NCI-H2107 (cell line): ENCODE measurements at places on chromosomes 12 and 14.

- DNase-seq, result no peak
These were observed 205.4 kb upstream of the FKBP4 start for GRCh38 chr12:2589381-2589780.

- no peak for DNase-seq
These were observed 51.0 kb downstream of the SSH1 start for GRCh38 chr12:108806346-108806745.

- DNase-seq, result no peak
These were observed 91.7 kb upstream of the FUT8 start for GRCh38 chr14:65320661-65321308.

GRCh38 chr12:41465526-41465925 lies 277.4 kb downstream of the PDZRN4 start:
- DNase-seq, result no peak

DNA sequence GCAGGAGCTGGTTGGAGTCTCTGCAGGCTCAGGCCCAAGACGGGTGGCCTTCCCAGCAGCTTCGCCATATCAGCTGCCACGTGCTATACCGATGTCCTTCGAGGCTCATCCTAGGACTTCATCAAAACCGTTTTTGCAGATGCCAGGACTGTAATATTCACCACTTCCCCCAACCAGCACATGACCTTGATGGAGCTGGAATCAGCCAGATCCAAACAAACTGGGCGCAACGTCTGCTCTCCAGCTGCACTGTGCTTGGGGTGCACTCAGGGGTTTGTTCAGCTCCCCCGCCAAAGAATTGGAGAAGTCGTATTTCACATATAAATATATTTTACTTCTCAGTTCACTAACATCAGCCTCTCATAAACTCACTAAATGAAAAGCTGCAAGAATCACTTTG lies 149.5 kb upstream of the DIO3 start:
- no peak for DNase-seq

DNA sequence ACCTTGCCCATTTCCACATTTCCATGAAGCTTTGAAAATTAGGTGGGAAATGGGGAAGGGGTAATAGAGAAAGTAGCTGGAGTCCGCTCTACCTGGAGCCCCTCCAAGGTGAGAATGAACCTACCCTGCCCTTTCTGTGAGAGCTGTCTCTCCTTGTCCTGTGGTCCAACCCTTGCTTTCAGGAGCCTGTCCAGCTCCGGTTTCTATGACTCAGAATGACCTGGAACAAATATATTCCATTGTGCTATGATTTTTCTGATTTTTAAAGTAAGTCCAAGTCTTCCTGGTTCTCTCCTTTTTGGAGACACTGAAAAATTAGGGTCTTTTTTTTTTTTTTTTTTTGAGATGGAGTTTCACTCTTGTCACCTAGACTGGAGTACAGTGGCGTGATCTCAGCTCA lies 89.1 kb upstream of the VASH1 start:
- DNase-seq, result no peak

DNA sequence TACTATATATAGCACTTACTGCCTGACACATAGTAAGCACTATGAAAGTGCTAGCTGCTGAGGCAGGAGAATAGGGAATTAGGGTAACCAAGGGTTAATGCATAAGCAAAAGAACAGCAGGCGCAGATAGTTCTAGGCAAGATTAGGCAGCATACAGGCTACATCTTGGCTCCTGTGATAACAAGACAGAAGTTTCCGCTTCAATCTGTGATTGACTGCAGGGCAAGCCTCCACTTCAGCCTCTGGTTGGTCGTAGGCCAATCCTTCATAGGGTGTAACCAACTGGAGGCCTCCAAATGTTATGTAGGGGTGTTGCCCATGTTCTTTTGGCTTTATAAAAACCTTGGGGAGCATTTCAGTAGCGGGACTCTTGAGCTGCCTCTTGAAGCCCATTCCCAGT lies 46.9 kb downstream of the KLHL28 start:
- DNase-seq, result no peak

DNA sequence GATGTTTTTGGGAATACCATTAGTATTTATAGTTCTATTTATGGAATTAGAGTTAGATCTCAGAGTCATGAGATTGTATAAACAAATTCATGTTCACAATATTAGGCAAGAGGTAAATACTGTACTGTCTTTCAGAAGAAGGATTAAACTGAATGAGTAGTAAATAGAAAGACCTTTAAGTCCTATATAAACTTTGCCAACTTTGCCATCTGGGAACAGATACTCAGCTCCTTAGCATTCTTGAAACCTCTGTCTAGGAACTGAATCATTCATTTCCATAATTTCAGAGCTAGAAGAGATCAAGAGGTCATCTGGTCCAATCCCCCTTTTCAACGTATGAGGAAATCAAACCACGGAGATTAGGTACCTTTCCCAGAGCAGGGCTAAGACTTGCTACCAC lies 141.1 kb downstream of the CAND1 start:
- no peak for DNase-seq

DNA sequence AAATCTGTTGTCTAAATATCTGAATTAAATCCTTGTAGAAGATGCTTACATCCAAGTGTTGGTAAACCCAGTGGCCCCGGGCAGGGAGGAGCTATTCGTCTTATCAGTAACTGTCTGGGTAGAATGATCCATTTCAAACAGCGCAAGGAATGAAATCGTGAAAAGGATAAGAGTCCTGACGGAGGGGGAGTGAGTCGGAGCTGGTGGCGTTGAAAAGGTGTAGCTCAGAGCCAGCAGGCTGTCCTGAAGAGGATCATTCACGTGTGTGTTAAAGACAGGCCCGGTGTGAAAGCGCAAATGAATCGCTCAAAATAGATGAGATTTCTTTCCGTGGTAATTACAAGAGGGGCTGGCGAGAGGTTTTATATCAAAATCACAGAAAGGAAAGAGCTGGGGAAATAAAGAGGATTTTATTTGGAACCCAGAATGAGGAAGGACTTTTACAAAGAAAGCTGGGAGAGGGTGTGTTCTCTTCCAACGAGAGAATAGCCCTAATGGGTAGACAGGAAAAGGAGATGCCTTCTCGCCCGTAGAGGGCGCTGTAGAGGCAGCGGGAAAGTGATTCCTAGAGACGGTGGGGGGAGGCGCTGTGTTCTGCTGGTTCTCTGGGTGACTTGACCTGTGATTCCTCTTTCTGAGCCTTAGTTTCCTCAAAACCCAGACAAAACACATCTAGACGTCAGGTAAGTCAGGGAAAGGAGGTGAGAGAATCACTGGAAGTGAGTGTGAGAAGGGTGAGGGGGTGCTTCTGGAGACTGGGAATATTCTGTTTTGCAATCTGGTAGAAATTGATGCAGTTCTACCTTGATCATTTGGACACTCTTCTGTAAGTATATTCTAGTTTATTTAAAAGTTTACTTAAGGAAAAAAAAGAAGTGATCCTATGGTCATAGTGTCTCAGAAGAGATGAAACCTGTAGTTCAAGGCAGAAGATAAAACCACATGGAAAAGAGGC lies 39.3 kb downstream of the SRRM4 start:
- DNase-seq, result no peak

- DNase-seq, result no peak
These were observed 7.9 kb downstream of the PPP1R12A start for GRCh38 chr12:79926951-79927350.

DNA sequence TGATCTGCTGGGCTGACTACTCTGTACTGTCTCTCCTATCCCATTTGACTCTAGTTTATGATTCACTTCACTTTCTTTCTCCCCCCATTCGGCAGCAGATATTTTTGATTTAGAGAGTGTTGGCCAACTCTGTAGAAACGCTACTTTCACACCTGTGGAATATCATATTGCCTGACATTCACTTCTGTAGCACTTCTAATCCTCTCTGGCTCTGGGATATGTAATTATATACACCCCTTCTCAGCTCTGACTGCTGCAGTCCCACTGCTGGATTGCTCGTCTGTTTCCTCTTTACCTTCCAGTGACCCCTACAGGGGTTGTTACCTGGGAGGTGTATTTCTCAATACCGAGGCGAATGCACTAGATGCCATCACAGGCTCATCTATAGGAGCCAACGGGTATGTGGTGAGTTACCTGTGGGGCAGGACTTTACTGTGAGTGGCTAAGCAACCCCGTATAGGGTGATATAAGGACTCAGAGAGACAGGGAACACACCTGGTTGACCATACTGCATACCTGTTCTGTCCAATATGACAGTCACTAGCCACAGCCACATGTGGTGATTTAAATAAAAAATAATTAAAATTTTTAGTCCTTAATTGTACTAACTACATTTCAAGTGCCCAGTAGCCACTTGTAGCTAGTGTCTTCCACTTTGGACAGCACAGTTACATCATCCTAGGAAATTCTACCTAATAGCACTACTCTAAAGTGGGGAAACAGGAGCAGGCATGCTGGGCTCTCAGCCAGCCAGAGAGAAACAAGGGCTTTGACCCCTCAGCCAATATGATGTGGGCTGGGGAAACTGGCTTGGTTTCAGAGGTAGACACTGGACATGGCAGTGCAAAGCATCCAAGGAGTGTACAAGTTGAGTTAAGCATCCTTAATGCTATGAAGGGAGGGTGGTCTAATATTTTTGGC lies 95.0 kb downstream of the C12orf75 start:
- DNase-seq, result no peak

DNA sequence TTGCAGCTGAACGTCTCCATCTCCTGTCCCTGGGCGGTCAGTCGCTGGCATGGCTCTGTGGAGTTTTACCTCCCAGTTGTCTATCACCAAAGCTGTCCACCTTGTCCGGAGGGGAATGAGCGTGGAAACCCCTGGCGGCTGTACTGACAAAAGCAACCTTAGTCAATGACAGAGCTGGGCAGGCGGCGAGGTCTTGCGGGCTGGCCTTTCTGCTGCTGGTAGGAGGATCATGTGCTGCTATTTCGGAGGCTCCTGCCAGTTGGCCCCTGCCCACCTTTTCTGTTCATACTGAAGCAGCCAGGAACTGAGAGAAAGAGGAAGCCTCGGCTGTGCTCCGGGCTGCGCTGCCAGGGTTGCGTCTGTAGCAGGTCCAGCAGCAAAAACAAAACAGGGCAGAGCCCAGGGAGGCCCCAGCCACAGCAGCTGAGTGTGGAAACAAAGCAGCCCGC lies 57.7 kb downstream of the HMGA2 start:
- no peak for DNase-seq

- DNase-seq, result peak; percentile 18
These were observed 5.4 kb downstream of the USP44 start for GRCh38 chr12:95545731-95546490.

DNA sequence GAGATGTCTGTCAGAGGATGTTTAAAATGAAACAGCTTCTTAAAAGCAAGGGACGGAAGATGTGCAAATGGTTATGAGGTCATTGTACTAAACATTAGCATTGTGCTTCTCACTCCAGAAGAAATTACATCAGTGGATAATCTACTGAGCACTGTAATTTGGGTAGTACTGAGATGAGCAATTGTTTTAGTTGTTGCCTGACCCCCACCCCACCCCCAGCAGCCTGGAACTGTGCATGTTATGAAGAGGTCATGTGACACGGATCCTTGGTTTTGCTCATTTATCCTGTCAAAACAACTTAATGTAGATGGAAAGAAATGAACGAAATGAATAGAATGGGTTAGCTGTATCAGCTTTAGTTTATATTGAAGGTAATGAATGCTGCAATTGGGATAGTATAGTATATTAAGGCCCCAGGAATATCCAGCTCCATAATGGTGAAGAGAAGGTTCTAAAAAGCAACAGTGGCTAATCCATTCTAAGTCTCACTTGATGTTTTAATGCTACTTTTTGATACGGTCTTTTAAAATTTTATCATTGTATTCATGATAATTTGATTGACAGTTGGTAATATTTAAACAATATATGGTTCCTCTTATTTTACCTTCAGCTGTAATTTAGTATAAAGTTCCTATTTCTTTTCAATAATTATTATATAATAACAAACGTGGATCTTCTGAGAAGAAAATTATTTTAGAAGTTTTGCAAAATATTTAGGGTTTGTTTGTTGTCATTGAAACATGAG lies 58.5 kb downstream of the WNK1 start:
- DNase-seq, result no peak

DNA sequence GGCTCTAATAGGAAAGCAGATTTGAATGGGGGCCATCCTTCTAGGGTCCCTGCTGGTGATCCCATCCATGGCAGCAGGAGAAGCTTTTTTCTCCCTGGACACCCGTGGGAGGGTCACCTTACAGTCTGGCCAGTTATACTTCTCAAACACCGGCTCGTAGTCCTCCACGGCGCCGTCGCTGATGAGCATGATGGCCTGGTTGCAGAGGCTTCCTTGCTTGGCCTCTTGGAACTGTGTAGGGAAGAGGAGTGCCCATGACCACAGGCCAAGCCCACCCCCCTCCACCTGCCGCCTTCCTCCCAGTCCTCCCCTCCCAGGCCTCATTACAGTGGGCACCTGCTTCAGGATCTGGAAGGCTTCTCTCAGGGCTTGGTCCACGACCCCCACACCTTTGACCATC lies 33.8 kb downstream of the CACNA2D4 start:
- DNase-seq, result no peak

- peak; percentile 11 for DNase-seq
These were observed 176.7 kb upstream of the SEL1L start for GRCh38 chr14:81710232-81710845.

DNA sequence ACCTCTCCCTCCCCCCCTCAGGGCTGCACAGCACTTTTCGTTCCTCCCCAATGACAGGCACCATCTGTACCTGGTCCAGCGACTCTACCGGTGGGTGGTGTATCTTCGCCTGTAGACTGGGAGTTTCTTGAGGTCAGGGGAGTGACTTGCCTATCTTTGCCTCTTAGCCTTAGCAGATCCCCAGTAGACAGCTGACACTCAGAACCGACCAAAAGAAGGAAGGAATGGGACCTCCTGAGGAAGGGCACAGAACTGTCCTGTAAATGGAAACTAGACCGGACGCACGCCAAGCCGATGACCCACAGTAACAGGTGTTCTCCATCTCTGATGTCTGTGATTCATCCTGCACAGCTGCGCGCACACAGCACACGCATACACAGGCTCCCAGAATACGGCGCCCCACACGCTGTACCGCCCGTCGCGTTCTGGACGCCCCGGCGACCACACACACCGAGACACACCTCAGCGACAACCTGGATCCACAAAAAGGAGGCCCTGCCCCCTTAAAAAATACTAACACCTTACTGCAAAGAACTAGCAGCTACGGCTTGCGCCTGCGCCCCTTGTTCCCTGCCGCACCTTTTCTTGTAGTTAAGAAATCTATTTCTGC lies 673 bp upstream of the TTC9 start:
- DNase-seq, result no peak

- no peak for DNase-seq
These were observed 15.5 kb upstream of the MLXIP start for GRCh38 chr12:122062832-122063693.

GRCh38 chr14:52522033-52522432 lies 30.3 kb downstream of the TXNDC16 start:
- DNase-seq, result no peak

GRCh38 chr12:108770269-108770829 lies 39.0 kb upstream of the CORO1C start:
- DNase-seq, result no peak

DNA sequence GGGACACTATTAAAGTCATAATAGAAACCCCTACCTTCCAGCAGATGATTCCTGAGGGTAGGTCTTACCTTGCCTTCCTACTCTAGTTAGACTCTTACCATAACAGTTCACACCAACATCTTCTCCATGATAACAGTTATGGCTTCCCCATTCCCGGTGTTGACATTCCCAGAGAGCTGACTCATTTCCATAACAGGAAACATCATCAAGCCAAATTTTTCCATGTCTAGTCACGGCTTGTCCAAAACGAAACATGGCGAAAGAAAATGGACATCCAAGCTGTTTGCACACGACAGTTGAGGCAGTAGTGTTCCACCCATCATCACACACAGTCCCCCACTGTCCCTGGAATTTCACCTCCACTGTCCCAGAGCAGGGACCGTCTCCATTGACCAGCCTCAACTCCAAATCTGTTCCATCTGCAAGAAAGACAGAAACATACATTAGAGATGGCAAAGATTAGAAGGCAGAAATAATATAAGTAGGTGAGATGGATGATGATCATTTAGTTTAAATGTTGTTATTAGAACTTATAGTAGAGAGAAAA lies 10.6 kb downstream of the CD163L1 start:
- no peak for DNase-seq
